ENCODE measurements at places on chromosomes 7 and 10.

- DNase-seq: no peak
Observed at GRCh38 chr10:94443549-94443948, 41.2 kb downstream of the TBC1D12 start.

DNA sequence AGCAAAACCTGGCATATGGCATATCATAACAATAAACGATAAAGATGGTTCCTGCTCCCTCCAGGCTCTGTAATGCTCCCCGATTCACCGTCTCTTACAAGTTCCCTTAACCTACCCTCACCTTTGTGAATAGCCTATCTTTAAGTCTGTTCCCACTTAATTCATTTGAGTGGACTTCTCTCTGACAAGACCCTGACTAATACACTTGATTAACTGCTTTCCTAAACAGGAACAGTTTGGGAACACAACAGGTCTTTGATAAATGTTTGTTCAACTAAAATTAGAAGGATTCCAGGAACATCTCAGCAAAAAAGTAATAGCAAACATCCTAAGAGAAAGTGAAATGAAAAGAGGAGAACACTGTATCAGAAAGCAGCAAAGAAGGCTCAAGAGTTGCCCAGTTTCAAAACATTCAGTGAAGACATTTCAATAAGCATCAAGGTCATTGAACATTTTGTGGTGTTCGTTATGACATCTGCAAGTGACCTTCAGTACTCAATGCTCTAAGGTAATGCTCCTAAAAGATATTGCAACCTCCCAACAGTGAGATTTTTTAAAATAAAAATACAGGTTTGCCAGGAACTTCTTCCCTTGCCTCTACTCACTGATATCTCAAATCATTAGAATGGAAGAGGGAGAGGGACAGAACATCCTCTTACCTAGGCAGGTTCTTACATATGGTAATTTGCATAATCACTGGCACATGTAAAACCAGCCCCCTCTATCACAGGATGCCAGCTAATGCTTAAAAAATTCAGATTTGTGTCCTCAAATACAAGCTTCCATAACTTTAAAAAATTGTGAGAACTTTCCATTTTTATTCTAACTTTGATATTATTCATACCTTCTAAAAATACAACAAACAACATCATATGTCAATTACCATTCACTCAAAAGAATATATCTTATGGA is 11.4 kb upstream of the ARHGAP12 start:
- DNase-seq: no peak

DNA sequence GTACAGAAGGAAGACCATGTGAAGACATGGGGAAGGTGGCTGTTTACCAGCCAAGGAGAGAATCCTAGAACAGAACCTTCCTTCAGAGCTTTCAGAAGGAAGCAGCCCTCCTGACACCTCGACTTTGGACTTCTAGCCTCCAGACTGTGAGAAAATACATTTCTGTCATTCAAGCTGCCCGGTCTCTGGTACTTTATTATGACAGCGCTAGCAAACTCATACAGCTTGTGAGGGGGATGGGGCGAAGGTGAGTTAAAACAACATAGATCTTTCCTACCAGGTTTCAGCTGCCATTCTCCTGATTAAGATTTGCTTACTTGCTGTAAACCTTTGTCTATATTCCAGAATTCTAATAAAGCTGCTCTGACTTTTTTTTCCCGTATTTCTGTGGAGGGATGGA is 14.9 kb upstream of the ZNF248 start:
- DNase-seq: no peak

DNA sequence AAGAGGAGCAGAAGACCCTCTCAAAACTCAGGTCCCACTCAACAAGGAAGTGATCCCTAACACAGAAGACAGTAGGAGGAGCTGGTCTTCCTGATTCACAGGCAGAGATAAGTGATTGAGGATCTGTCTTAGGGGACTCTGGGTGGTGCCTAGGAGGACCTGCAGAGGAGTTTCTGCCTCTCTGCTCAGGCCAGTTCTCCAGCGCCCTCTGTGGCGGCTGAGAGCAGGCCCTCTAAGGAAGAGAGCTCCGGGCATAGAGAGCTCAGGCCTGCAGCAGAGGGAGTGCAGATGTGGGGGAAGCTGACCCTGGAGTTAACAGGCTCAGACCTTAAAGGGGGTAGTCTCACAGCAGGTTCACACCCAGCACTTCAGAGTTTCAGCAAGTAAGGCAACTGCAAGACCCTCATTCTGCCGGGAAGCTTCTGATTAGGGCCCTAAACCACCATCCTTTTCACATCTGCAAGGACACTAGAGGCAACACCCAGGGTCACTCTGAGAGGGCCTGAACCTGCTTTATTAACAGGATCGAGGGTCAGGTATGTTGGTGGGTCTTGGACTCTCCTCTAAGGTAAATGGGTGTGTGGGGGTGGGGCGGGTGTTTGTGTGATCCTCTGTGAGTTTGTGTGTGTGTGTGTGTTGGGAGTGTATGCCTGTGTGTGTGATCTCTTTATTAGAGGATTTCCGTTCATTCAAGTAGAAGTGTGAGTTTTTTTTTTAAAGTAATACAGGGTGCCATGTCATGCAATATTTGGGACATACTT is 57.6 kb upstream of the TARP start:
- no peak for DNase-seq

- no peak for DNase-seq
Observed at GRCh38 chr10:99908512-99908911, 101.2 kb downstream of the DNMBP start.

GRCh38 chr10:33234831-33235237 is 99.6 kb downstream of the NRP1 start:
- no peak for DNase-seq

DNA sequence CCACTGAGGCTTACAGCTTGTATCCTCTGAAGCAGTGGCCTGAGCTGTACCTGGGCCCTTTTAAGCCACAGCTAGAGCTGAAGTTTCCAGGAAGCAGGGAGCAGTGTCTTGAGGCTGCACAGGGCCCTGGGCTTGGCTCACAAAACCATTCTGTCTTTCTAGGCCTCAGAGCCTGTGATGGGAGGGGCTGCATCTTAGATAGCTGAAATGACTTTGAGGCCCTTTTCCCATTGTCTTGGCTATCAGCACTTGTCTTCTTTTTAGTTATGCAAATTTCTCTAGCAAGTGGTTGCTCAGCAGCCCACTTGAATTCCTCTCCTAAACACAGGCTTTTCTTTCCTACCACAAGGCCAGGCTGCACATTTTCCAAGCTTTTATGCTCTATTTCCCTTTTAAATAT is 864.2 kb downstream of the REEP3 start:
- DNase-seq: no peak

GRCh38 chr7:105799677-105800076 is 76.7 kb downstream of the ATXN7L1 start:
- no peak for DNase-seq

DNA sequence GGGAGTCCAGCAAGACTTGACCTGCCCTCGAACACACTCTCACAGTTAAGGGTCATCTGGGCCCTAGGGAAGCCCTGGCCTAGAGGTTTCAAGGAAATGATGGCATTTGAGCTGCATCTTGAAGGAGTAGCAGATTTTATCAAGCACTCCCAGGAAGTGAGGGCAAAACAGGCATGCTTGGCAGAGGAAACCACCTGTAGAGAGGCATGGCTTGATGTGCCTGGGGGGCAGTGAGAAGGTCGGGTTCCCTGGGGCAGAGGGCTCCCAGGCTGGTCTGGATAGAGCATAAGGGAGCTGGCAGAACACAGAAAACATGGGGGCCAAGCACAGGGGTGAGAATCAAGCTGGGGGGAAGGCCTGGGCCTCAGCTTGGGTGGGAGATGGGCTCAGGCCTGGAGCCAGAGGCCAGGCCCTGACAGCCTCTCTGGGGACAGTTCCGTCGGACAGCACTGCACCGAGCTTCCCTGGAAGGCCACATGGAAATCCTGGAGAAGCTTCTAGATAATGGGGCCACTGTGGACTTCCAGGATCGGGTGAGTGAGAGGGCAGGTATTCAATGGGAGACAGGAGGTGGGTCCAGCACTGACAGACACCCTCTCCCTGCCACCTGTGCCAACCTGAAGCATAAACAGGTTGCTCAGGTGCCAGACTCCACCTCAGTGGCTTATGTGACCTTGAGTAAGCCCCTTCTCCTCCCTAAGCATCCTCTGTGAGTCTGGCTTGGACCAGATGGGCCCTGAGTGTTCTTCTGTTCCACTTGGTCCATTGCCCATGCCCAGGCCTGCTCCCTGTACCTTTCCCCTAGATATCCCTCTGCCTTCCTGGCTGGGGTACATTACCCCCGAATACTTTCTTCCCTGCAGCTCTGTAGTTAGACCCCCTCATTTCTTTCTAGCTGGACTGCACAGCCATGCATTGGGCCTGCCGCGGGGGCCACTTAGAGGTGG is 3.5 kb upstream of the HOGA1 start:
- DNase-seq: no peak

DNA sequence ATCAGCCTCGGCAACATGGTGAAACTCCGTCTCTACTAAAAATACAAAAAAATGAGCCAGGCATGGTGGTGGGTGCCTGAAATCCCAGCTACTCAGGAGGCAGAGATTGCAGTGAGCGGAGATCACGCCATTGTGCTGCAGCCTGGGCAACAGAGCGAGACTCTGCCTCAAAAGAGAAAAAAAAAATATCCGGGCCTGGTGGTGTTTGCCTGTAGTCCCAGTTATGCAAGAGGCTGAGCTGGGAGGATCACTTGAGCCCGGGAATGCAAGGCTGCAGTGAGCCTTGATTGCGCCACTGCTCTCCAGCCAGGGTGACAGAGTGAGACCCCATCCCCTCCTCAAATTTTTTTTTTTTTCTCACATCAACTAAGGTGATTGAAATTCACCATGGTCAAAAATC is 42.8 kb downstream of the CDC123 start:
- DNase-seq: no peak

DNA sequence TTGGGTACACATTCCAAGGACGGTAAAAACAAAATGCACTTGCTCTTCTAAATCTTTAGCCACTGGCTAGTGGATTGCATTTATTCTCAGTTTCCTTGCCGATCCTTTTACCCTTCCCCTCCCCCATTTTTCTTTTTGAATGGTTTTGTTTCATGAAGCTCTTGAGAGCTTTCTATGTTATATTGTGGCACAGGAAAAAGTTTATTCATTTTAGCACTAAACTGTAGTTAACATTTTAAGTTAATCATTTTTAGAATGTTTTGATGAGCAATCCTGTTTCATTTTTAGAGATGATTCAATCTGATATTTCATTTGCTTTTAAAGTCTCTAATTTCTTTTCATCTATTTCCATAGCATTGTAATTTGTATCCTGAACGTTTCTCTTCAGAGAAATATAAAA is 24.0 kb downstream of the ZEB1 start:
- DNase-seq: no peak

DNA sequence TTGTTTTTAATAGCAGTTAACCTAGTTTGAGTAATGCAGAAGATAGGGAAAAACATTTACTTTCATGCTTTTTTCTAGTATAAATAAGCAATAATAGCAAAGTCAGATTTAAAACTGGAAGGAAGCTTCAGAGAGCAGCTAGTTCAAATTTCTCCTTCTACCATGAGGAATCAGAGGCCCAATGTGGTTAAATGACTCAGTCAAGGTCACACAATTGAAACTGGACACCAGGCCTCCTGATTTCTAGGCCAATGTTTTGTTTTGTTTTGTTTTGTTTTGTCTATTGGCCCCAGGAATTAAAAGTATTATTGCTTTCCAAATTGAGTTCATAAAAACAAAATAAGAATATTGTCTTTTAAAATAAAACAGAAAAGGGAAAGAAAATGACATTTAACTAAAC is 122.3 kb downstream of the TRIL start:
- no peak for DNase-seq

DNA sequence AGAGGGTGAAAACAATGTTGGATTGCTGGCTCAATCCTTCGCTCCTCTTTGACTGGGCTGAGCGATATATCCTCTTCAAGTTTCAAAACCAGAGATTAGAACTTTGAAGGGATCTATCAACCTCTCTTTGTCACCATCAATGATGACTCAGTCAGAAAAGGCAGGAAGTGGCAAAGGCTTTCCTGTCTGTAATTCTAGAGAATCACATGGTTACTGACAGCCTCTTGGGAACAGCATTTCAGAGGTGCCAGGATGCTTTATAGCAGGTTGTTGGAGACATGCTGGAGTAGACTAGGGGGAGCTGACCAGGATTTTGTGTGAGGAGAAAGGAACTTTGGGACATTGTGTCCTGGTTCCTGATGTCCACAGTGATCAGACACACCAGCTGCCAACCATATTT is 81.3 kb downstream of the PRKCQ start:
- no peak for DNase-seq

DNA sequence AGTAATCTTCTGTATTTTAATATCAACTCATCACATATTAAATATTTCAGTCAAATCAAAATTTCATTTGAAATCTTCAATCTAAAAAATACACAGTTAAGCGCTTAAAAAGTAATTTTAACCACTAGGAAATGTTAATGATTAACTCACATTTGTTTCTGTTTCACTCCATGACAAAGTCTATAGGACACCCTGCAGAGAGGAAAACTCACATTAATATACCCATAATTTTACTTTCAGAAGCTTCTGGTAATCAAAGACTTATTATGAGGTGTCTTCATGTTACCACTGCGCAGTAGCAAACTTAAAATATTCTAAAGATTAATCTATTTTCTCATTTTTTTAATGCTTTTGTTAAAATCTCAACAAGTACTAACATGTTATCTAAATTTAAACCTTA is 41.0 kb upstream of the ZNF518A start:
- no peak for DNase-seq

DNA sequence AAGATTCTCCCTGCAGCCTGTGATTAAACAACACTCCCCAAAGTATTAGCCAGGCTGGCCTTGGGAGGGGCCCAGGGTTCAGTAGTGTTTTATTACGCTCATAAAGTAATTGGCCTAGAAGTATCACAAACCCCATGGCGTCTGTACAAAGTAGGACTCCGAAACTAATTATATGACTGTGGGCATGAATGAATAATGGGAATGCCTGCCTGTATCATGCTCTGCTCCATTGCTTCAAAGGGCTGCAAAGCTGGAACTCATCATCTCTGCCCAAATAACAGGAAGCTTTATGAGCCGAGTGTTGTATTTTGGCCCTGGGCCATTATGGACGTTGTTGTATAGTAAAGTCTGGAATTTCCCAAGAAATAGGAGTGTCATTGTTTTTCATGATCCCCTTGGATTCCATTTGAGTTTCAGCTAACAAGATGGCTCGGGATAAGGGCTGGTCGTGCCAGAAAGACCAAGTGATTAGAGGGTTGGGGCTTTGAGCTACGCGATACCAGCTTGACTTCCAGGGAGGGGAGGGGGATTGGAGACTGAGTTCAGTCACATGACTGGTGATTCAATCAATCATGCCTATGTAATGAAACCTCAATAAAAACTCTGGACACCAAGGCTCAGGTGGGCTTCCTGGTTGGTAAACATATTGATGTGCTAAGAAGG is 65.3 kb upstream of the NPTX2 start:
- no peak for DNase-seq

DNA sequence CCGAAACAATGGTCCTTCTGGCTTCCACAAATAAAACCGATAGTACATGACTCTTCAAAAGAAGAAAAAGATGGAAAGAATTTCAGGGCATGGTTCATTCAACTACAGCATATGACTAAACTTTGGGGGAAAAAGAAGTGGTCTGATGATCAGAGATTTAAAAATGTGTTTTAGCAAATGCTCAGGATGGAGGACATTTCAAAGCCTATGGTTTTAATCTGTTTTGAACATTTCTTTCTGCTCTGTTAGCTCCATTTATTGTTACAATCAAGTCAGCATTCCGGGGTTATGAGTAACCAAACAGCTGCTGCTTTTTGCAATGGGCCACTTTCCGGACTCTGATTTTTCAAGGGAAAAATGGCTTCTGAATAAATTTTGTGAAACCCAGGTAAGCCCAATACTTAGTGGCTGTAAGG is 142.4 kb downstream of the CUBN start:
- DNase-seq: no peak
